Stimulated activated CD8-positive, alpha-beta memory T cell treated with anti-CD3 and anti-CD28 coated beads, Interleukin-7, amount 100 ng/mL, for 1 hour (primary cell): ENCODE measurements at places on chromosomes 5 and 9.

- DNase-seq: no peak
Observed at GRCh38 chr5:173328844-173329490, 753 bp upstream of the STC2 start.

DNA sequence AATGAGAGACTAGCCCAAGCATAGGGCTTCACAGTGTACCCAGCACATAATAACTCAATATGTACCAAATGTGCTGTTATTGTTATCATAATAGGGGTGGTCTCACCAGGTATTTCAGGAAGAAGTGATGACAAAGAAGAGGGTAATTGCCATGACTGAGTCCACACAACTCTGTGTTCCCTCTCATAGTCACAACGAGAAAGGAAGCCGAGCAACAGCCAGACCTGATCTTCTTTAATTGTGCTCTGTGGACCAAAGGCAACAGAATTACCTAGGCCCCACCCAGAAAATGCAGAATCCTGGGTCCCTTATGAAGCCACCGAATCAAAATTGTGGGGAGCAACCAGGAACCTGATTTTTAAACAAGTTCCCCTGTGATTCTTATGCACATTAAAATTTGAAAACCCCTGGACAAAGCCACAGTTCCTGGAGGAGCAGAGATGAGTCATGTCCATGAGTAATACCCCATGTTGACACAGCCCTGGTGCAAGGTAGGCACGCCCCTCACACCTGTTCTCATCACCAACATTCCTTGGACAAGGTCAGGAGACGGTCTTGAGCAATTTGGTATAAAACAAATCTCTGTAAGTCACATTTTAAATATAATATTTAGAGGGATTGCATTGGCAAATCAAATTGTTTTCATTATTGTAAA lies 5.2 kb downstream of the FGF1 start:
- no peak for DNase-seq

DNA sequence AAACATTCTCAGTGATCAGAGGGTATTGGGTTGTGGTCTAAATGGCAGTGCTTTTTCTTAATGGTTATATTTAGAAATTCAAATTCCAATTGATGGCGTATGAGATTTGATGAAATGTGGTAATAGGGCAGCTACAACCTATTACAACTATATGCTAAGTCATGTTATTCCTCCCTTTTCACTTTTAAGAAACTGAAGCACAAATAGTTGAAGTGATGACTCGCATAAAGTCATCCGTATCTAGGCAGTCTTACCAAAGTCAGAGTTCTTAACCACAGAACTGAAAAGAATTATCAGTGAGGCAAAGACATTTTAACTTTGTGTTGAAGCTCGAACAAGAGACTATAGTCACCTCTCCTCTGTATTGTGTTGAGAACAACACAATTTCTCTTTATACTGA lies 28.2 kb downstream of the C9orf152 start:
- no peak for DNase-seq

DNA sequence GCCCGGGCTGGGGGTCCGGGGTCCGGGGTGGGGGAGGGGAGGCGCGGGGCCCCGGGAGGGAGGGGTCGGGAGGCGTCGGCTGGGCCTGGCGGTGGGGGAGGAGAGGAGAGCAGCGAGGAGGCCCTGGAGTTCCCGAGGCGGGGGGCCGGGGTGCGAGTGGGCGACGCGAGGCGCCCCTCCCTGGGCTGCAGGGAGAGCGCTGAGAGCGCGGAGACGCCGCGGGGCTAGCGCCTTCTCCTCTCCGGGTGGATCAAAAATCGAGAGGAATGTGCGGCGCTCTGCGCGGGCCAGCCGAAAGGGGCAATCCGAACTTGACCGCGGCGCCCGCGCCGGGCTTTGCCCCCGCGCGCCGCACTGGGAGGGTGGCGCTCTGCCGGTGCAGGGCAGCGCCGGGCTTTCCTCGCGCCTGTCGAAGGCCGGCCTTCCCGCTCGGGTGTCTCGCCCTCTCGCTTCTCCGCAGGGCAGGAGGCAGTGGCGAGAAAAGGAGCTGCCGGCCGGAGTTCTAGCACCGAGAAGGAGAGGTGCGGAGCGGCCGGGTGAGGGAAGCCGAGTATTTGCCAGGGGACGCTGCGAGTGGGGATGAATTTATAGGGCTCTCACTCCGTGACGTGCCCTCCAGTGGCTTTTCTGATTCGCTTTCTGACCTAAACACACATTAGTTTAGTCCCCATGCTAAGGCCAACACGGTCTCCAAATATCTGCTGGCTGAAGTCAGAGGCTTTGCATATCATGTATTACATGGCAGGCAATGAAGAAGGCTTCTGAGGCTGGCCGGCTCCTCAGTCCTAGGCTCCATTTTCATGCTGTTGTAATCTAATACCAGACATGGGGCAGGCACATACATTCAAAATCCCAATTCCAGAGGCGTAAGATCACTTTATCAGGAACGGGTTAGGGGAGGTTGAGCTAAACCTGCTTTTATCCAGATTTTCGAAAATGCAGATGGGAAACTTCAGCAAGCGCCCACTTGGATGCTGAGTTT lies 503 bp upstream of the GDNF start:
- DNase-seq: no peak

GRCh38 chr5:29897916-29898315 lies 1295.6 kb upstream of the CDH6 start:
- DNase-seq: no peak

- no peak for DNase-seq
Observed at GRCh38 chr5:42005561-42006153, 80.6 kb downstream of the FBXO4 start.

DNA sequence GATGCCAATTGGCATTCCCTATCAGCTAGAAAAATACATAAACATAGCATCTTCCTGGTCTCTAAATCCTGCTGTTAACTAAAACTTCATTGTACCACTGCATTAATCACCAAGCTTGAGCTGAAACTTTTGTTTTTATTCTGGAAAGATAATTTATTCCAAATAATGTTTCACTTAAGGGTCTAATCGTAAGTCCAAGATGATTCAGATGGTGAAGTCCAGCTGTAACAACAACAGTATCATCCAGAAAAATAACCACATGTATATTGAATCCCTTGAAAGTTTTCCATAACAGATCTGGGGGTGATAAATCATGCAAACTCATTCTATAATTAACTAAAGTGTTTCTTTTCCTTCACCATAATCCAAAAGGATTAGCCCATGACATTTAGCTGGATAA lies 23.9 kb downstream of the RORB start:
- DNase-seq: no peak

DNA sequence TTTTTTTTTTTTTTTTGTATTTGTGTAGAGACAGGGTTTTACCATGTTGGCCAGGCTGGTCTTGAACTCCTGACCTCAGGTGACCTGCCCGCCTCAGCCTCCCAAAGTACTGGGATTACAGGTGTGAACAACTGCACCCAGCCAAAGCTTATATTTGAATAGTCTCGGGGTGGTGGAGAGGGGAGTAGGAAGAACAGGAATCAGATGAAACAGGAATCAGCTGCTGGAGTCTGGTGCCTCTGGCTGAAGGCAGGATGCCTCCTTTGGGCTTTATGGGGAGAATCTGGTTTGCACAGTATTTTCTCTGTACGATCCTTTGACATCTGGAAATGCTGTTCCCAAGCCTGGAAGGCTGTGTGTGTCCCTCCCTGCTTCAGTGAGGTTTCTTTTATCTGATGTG lies 10.9 kb downstream of the C5orf52 start:
- DNase-seq: no peak

DNA sequence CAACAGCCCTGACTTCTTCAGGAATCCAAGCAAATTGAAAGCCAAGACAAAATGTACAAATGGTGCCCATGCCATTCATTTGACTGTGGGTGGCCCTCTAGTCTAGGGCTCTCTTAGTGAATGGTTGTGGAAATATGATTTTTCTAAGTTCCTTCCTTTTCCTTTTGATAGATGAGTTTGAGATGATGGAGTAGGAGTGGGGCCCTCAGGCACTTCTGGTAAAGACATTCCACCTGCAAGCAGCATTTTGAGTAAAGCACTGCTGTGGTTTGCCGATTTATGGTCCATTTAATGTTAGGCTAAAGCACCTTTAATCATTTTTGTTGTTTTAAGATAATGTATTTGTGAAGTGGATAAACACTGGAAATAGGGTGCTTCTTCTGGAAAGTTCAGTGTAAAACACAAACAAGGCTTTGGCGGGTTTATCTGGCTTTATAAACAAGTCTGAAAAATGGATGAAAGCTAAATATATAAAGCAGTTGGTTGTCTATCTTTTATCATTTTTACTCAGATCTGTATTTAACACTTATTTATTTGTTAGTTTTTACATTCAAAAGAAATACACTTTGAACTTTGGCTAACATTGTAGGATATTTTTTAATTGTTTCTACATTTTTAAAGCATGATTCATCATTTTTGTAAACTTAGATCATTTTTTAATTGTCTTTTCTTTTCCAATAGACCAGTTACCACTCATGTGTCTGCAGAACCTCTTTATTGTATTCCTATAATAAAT lies 213.5 kb downstream of the PJA2 start:
- DNase-seq: no peak

GRCh38 chr5:150137168-150137957 lies 18.3 kb downstream of the PDGFRB start:
- DNase-seq: no peak

- no peak for DNase-seq
Observed at GRCh38 chr9:118595719-118596305, 773.4 kb downstream of the BRINP1 start.
